ENCODE measurements at places on chromosomes 5 and 9.

- peak; percentile 75 for DNase-seq
Measured at GRCh38 chr9:134283111-134283515, 43.1 kb upstream of the RXRA start.

DNA sequence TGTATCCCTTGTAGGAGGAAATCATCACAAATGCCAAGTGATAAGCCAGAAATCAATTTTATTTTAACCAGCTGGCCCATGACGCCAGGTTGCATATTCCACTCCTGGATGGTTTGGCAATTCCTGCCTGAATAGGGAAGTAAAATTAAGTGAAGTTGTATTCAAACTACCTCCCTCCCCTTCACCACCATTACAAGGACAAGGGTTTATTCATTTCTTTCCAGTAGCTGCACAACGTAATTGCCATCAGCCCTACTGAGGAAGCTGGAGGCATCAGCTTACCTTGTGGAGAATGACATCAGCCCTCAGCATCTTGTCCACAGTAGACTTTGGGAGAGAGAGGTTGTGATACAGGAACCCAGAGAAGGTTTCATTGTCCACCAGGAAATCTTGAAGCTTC, 66.6 kb downstream of the ABCA1 start:
- no peak for DNase-seq

DNA sequence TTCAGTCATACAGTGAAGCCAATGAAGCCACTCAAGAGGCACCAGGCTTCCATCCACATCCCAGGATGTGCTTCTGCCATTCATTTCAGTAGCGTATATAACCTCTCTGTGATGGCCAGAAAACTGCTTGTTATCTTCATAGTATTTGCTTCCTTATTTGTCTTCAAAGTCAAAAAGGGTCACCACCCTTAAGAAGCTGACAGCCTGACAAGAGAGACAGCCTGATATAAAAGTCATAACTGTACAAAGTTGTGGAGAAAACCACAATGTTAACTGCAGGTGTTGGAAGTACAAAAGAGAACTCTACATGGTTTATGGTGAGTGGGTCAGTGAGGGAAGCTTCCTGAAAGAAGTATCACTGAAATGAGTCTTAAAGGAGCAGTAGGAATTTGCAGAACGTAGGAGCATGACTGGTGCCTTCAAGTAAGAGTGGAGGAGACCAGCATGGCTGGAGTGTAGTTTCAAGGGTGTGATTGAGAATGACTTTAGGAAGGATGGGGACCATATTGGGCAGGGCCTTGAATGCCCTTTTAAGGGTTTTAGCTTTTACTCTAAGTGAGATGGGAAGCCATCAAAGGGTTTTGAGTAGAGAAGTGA, 33.7 kb downstream of the NIM1K start:
- DNase-seq, result no peak

- no peak for DNase-seq
Measured at GRCh38 chr5:82142217-82142841, 135.8 kb downstream of the RPS23 start.

DNA sequence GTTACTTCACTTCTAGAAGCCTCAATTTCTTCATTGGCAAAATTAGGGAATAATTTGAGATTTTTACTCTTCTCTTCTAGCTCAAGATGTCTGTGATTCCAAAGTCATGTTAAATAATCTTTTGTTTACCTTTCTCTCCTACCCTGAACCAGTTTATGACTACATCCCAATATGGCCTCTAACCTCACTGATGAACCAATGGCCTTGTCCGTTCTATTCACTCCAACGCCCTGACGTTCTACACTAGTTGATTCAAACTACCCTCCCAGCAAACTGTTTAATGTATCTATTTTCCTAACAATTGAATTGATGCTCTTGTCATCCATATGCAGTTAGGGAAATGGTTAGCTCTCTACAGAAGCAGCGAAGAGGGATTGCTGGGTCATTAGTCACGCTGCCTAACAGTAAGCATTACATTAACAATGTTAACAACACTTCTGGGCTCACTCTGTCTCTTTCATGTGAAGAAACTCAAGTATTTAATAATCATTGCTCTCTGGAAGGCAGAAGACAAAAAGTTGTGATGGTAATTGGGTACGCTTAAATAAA, 38.0 kb downstream of the RAPGEF1 start:
- DNase-seq, result no peak

- DNase-seq, result no peak
Measured at GRCh38 chr9:79639354-79639753, 67.6 kb downstream of the TLE4 start.

GRCh38 chr9:134961331-134962064, 43.8 kb upstream of the FCN1 start:
- DNase-seq, result no peak

- DNase-seq, result no peak
Measured at GRCh38 chr9:69785757-69786156, 25.9 kb upstream of the PTAR1 start.

GRCh38 chr5:37640088-37640487, 199.8 kb downstream of the GDNF start:
- DNase-seq, result no peak

GRCh38 chr9:121271368-121272341, 3.7 kb downstream of the GSN start:
- peak; percentile 72 for DNase-seq

GRCh38 chr9:132150256-132150655, 11.6 kb upstream of the NTNG2 start:
- DNase-seq, result no peak

- DNase-seq, result peak; percentile 38
Measured at GRCh38 chr9:123861086-123861755, 68.7 kb downstream of the DENND1A start.

- no peak for DNase-seq
Measured at GRCh38 chr5:148910686-148911361, 84.4 kb downstream of the ADRB2 start.

- DNase-seq, result no peak
Measured at GRCh38 chr5:74976651-74977050, 75.7 kb downstream of the GCNT4 start.

- DNase-seq, result no peak
Measured at GRCh38 chr5:143019614-143020515, 249.7 kb downstream of the ARHGAP26 start.

DNA sequence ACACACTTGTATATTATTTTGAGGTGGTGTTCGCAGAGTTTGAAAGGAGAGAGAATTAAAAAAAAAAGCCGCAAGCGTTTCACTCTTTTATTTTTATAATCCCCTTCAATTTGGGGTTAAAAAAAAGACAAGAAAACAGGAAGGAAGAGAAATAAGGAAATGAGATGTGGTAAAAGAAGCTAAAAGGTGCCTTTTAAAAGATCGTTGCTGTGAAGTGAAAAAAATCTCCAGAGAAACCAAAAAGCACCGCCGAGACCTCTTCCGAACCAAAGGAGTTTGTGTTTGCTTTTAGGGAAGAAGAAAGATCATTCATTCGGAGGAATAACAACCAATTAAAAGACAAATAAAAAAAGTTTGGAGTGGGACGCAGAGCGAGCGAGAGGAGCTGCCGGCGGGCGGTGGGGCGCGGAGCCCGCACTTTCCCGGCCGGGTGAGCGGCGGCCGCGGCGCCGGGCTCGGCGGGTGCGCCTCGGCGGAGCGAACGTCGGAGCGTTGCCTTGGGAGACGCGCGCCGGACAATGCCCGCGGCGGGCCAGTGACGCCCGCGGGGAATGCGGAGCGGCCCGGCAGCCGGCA, 355 bp downstream of the TLE4 start:
- no peak for DNase-seq

DNA sequence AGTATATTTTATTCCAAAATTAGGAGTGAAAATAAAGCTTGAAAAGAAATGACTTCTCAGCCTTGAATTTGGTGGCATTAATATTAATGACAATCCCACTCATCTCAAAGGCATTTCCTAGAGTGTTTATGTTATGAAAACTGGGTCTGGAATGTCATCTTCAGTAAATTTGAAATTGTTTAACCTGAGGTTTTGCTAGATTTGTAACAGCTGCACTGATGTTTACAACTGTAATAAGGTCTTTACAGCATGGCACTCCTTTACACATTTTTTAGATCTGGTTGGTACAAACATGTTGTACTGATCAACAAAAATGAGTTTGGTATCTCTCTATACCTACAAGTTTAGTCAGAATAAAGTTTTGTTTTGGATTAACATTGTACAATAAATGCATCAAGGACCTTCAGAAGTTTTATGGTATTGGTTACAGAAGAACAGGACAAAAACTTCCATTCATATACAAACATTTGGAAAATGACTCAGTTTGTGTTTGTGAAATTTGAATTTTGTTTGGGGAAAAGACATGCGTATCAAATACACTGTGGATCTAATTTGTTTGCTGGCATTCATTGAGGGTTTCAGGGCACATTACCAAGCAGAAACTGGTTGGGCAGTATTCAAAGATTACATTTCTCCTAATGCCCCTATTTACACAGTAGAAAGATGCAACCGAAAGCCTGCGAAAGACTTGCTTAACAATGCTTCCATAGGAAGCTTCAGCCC, 11.6 kb downstream of the FANCC start:
- no peak for DNase-seq

- no peak for DNase-seq
Measured at GRCh38 chr9:15469862-15470261, 40.9 kb downstream of the PSIP1 start.

GRCh38 chr9:86202338-86202882, 57.0 kb downstream of the C9orf153 start:
- DNase-seq, result peak; percentile 30

- DNase-seq, result peak; percentile 76
Measured at GRCh38 chr5:93620487-93621326, 37.7 kb downstream of the NR2F1 start.

DNA sequence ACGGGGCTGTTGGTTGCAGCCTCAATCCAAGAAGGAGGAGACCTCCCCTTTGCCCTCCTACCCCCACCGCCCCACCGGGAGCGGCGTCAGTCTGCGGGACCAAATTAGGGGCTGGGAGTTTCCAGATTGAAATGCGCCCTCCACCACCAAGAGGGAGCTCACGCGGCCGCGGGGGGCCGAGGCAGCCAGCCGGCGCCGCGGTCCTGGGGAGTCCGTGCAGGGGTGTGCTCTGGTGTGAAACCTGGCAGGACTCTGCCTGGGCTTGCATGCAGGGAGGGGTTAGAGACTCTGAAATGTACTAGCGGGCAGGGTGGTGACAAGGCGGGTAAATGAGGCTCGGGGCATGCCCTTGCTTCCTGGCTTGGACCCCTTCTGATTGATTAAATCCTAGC, 989 bp upstream of the FBN2 start:
- no peak for DNase-seq

DNA sequence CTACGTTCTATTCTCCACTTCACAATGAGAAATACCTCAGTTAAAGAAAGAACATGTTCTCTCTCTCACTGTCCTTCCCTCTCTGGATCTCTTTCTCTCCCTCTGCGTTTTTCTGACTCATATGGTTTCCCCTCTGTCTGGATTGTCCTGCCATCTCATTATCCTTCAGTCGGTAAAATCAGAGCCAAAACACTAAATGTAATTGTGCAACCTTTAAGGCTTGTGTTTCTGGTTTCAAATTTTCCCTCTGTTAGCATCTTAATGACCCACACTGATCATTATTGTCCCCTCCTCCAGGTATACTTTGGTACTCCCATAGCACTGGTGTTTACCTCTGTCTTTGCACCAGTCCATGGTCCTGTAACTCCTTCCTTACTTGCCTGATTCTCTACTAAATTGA, 509.4 kb upstream of the C9orf72 start:
- DNase-seq, result no peak

DNA sequence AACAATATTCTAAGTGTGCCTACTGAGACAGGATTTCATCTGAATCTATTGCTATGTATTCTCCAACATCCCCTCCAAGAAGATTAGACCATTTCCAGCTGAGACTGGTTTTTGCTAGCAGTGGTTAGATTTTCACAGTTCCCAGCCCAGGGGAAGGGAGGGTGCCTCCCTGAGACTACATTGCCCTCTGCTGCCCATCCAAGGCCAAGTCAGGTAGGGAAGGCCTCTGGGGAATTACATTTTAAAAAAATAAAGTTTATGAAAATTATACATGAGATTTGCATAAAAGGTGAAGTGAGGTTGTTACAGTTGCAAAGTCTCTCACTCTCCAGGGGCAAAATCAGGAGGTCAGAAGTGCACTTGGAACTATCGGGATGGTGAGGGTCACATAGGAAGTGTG, 28.0 kb upstream of the SYK start:
- no peak for DNase-seq

DNA sequence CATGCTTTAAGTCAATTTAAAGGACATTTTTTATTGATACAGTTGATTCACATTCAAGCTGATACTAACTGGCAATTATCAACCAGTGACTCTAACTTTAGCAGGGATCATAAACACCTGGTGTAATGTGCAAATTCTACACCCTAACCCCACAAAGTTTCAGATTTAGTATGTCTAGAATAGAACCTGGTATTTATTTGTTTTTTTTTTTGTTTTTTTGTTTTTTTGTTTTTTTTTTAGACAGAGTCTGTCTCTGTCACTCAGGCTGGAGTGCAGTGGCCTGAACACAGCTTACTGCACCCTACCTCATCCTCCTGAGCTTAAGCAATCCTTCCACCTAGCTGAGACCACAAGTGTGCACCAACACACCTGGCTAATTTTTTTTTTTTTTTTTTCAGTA, 311.2 kb upstream of the SEMA6A start:
- no peak for DNase-seq

DNA sequence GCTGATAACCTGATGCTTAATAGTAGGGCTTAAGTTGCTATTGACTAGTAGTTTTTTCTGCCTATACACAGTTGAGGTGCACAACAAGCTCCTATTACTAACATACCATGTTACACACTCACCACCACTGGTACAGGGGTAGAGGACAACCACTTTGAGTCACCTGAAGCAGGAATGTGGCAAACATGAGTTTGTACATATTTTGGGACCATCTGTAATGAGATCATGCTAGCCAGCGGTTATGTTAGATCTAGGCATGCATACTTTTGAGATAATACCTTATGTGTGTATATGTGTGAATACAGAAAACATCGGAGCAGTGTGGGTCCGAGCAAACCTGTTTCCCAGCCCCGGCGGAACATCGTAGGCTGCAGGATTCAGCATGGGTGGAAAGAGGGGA, 72.8 kb upstream of the NXNL2 start:
- DNase-seq, result no peak

GRCh38 chr5:131268758-131269370, 5.0 kb downstream of the CDC42SE2 start:
- DNase-seq, result no peak

DNA sequence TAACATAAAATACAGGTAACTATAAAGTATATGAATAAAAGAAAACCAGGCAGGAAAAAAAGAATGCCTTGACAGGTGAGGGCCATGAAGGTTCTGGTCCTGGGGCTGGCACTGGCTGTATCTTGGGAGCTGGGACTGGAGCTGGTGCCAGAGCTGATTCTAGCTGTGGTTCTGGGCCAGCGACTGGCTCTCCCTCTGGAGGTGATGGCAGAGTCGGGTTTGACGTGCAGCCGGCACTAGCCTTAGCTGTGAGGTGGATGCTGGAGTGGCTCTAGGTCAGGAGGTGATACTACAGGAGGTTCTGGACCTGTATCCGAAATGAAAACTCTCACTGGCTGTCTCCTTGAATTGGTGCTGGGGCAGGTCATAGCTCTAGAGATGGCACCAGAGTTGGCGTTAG, 22.3 kb downstream of the OBP2B start:
- DNase-seq, result no peak

GRCh38 chr9:125202846-125203618, 2.7 kb downstream of the RABEPK start:
- DNase-seq, result no peak

GRCh38 chr5:78537821-78538220, 110.8 kb downstream of the LHFPL2 start:
- peak; percentile 78 for DNase-seq

Data from globus pallidus (tissue), 1 donor.